ENCODE measurements at places on chromosomes 7 and 10.

- DNase-seq: no peak
Measured at GRCh38 chr10:60419249-60419648, 29.6 kb upstream of the ANK3 start.

DNA sequence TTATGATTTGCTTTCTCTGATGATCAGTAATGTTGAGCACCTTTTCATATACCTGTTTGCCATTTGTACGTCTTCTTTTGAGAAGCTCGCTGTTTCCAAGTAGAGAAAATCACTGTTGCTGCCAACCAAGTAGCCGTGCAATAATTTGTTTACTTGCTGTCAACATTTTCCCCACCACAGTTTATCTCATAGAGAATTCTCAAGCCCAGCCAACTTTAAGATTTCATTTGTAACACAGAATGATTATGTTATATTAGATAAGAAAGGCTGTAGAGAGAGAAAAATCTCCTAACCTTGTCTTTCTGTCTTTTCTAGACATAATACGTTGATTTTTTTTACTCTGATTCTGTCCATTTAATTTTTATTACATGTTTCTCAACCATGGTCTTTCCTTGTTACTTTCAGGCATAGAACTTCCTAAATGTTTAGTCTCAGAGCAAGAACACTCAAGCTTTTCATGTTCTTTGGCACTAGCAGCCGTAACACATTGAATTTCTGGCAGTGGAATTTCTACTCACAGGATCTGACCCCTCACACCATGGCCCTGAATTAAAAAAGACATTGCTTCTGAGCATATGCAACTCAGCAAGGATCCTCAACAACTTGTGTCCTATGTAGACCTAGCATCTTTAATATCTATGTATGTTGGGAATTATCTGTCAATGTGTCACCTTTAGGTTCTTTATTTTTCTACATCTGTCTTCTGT lies 23.1 kb downstream of the RPA3 start:
- no peak for DNase-seq

- no peak for DNase-seq
Measured at GRCh38 chr7:25897261-25897782, 254.7 kb upstream of the NFE2L3 start.

- DNase-seq: no peak
Measured at GRCh38 chr10:62661143-62661542, 143.4 kb upstream of the ADO start.

- no peak for DNase-seq
Measured at GRCh38 chr10:34940436-34940835, 125.3 kb upstream of the PARD3 start.

- DNase-seq: peak; percentile 85
Measured at GRCh38 chr10:11161096-11161495, 143.4 kb downstream of the CELF2 start.

GRCh38 chr7:22765609-22766008 lies 38.6 kb downstream of the IL6 start:
- peak; percentile 55 for DNase-seq
